Mesendoderm (in vitro differentiated cells): ENCODE measurements at places on chromosomes 5 and 9.
A peak's percentile ranks its signal among the peaks of the same experiment; 100 is the strongest.

DNA sequence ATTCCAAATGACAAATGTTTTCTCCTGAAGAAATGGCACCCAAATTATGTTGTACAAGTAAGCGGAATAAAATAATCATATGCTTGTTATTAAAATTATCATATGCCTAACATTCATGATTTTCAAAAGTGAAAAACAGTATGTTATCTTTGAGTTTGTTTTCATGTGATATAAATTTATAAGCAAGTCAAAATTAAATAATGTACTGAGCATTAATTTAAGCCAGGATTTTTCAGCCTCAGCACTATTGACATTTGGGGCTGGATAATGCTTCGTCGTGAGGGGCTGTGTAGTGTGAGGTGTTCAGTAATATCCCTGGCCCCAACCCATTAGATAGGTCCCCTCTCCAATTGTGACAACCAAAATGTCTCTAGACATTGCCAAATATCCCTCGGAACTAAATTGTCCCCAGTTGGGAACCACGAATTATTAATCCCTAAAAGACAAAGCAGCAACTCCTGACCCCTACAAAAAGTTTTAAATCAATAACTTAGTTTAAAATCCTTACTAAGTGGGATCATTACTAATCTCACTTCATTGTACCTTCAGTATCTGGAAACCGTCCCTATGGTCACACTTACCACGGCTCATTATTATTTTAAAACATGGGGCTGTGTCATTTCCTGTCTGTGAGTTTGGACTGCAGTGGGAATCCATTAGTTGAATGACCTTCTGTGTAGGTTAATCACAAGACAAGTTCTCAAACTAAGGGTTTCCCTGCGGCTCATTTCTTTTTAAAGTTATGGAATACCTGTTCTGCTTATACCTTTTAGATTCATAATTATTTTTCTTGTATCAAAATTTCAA is 1.3 kb upstream of the NNT start:
- DNase-seq = peak; percentile 10

DNA sequence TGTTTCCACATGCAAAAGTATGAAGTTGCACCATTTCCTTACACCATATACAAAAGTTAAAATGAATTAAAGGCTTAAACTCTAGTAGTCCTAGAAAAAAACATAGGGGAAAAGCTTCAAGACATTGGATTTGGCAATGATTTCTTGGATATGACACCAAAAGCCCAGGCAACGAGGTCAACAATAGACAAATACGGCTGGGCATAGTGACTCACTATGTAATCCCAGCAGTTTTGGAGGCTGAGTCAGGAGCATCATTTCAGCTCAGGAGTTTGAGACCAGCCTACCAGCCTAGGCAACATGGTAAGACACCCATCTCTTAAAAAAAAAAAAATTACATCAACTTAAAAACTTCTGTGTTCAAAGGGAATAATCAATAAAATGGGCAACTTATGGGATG is 30.9 kb upstream of the SREK1 start:
- DNase-seq = no peak

- DNase-seq = no peak
These were observed 9.3 kb downstream of the NIPBL start for GRCh38 chr5:36885566-36886485.

DNA sequence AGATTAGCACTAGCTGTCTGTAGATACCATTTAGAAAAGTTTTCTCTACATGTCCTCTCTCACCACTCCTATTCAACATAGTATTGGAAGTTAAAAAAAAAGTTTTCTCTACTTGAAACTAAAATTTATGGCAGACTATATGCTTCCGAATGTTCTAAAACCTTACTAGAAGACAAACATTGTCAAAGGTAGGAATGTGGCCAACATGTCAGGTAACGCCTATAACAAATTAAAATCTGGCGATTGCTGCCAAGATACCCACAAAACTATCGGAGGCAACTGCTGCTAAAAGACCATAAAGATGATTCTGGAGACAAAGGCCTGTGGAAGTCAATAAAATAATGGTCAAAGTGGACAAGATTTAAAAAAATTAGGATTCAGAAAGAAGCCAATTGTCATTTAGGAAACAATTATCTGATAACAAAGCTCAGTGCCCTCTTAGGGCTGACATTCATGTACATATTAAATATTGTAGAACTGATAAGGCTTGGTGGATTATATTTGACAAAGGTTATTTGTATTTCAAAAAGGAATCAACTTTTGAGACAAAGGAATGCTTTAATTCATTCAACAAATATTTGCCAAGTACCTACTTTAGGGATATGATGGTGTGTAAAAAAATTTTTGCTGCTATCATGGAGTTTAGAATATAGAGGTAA is 52.7 kb downstream of the CDKN2A start:
- no peak for DNase-seq

DNA sequence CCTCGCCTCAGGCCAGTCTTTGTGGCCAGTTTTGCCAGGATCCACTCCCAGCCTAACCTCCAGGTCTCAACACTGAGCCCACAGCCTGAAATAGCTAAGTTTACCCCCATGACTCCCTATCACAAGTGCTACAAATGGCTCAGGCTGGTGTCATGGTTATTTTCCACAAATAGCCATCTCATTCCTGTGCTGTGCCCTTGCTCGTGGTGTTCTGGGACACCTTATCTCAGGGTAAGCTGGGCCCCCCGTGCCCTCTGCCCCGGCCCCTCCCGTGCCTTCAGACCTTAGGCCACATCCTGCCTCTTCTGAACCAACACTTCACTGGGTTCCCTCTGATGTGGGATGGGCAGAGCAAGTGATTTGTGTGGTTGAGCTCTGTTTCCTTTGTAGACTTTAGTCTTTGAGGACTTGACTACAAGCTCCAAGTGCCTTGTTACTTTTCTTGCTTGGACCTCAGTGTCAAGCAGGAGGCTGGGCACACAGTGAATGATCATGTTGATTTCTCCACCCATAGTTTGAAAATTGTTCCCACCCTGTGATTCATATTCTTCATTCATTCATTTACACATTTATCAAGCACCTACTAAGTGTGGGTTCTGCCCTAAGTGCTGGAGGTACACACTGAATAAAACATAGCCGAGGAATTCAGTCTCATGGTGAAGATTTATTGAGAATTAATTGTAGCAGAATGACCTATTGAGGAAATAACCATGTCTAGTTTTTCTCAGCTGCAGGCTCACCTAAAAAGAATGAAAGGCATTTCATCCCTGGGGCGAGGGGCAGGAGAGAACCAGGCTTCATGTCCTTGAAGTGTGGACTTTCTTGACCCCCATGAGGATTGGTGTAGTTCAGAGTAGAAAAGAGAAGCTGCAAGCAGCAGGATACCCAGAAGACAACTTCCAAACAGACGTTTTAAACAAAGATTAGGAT is 84.5 kb upstream of the CTNNA1 start:
- peak; percentile 54 for DNase-seq

DNA sequence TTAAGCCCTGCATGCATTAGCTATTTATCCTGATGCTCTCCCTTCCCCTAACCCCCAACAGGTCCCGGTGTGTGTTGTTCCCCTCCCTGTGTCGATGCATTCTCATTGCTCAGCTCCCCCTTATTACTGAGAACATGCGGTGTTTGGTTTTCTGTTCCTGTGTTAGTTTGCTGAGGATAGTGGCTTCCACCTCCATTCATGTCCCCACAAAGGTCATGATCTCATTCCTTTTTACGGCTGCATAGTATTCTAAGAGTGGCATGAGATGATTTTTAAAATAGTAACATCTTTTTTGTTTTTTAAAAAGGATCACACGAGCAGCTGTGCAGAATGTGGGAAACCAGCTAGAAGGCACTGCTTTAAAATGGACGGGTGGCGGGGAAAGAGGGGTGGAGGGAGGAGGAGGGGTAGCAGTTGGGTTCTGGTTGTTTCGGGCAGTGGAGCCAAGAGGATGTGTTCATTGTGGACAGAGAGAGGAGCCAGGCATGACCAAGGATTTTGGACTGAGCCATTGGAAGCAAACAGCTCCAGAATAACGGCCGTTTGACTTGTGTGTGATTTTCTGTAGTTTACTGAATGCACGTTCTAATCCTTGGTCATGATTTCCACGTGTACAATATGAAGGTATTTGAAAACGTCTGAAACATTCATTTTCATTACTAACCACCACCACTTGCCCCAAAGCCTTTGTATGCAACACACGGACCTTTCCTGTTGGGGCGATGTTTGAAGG is 1.7 kb upstream of the TENT4A start:
- no peak for DNase-seq

DNA sequence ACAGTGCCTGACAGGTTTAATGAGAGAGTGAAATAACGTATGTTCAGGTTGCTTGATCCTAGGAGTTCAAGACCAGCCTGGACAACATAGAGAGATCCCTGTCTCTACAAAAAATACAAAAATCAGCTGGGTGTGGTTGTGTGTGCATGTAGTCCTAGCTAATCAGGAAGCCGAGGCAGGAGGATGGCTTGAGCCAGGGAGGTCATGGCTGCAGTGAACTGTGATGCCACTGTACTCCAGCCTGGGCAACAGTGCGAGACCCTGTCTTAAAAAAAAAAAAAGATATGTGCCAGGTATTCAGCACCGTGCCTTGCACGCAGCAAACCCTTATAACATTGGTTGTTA is 38.8 kb upstream of the SPRY4 start:
- DNase-seq = no peak

DNA sequence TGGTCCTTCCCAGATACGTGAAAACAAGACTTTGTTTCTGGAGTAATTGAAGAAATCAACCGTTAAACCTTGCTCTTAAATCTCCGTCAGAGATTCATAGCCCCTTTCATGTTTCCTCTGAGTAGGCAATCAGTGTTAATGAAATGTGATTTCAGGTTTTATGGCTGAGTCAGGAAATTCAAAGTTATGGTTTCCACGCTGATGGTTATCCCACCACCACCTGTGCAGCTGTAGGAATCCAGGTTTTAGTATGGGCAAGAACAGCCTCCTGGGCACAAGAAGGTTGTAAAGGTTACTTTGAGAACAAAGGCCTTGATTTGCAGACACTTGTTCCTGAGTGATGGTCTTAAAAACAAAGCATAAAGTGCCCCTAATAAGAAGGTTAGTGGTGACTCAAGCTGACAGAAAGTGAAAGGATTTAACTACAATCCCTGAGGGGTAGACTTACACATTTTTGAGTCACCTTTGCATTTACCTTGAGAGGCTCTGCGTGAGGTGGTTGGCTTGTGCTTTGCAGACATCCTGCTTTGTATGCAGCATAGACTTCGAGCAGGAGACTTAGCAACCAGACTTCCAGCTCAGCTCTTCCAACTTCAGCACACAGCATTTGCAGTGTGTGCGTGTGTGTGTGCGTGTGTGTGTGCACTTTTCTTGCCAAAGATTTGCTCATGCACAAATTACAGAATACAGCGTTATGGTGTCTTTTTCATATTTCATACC is 159.6 kb downstream of the TLE4 start:
- DNase-seq = peak; percentile 28

DNA sequence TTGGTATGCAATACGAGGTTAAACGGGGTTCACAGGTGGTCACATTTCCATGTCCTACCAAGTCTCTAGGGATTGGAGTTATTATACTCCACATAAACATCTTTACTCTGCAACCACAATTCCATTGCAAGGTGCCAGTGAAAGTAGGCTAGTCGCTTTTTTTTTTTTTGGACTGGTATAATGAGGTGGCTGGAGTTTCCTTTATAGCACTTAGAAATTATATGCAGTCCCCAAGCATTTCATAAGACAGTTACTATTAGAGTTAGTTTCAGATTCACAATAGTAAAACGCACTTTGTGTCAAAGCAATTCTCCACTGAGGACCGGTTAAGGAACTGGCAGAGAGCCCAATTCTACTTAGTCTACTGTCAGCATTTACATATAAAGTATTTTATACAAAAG is 1.4 kb downstream of the MEF2C start:
- no peak for DNase-seq

DNA sequence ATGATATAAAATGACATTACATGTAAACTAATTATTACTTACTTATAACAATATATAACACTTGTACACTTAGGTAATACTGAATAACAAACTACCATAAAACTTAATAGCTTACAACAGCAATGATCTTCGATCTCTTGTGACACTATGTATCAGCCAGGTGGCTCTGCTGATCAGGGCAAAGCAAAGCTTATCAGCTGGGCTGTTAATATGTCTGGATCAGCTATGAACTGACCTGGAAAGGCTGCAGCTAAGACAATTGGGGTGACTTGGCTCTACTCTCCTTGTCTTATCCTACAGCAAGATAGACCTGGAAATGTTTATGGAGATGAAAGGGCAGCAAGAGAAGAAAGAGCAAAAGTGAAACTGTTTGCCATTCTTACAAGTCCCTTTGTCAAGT is 511.3 kb downstream of the TLR4 start:
- DNase-seq = peak; percentile 1

DNA sequence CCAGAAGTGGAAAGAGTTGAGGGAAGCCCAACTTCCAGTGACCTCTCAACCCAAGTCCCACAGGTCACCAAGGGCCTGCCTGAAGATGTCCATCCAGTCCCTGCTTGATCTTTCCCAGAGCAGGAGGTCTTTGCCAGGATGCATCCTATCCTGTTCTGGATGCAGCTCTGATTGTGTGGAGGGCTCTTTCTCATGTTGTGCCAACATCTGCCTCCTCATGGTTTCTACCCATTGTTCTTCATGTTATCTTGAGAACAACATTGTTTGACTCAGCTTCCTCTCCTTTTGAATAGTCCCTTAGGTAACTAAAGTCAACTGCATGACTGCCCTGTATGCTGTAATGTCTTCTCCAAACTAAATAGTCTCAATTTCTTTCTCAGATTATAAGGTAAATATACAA is 169.3 kb downstream of the CCDC192 start:
- no peak for DNase-seq

- no peak for DNase-seq
These were observed 46.7 kb downstream of the PSD2 start for GRCh38 chr5:139842321-139842720.

DNA sequence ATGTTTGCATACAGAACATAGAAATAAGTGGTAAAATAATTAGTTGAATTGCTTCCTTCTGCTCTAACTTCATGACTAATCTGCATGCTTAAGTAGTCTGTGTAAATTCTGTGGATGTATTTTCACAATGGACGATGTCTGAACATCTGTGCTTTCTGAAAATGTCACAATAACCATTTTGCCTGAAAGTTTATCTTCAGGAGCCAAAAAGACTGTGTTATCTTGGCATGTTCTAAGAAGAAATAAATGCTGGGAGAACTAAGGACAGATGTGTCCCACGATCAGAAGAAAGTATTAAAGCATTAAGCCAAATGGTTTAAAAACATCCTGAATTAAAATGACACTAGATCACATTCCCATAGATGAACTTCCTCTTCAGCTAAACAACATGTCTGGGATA is 397.6 kb downstream of the SPOCK1 start:
- DNase-seq = no peak

DNA sequence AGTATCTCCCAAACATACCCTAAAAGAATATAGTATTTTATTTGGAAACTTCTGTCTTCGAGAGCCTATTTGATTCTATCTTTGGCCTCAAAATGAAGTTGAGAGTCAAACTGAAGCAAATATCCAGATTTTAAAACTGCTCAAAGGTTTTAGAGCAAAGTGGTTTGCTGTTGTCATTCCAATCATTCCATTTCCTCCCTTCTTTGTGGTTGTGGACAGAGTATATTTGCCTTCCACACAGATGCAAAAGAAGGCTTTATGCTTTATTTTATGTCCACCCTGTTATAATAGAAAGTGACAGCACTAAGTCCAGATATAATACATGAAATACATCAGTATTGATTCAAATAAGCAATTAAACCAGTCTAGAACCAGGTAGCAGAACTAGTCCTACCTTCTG is 12.4 kb downstream of the GZMK start:
- peak; percentile 10 for DNase-seq

GRCh38 chr9:7665874-7666273 is 133.7 kb downstream of the DMAC1 start:
- DNase-seq = peak; percentile 89
